Testis (tissue), 5 donors: ENCODE measurements at places on chromosomes 1 and 21. TPM values are rescaled to one million over a fixed set of nuclear protein-coding genes. Genes with fewer than 3 reads are reported as not detected.

GRCh38 chr1:61370913-61371279, 288.5 kb downstream of the NFIA start:
- H3K4me1 ChIP-seq = no peaks in the 10 kb centered on the region
- no peaks in the 10 kb centered on the region for H3K36me3 ChIP-seq
- no peak overlapping the region for H3K4me3 ChIP-seq
- no peaks in the 10 kb centered on the region for H3K27me3 ChIP-seq
- DNase-seq = no peak

GRCh38 chr1:28902738-28903137, 11.6 kb upstream of the EPB41 start:
- H3K27me3 ChIP-seq = no peaks in the 10 kb centered on the region
- H3K4me1 ChIP-seq = peaks cover 12% of the 10 kb centered on the region
- no peak overlapping the region for H3K4me3 ChIP-seq
- H3K36me3 ChIP-seq = no peaks in the 10 kb centered on the region
- no peak for DNase-seq

- DNase-seq = peak; percentile 70
- H3K27ac ChIP-seq = peak overlapping the region; percentile 91
- H3K4me1 ChIP-seq = peaks cover 11% of the 10 kb centered on the region
- H3K4me3 ChIP-seq = peak overlapping the region; percentile 83
Measured at GRCh38 chr1:24745711-24746413, 615 bp downstream of the CLIC4 start.

- no peaks in the 10 kb centered on the region for H3K36me3 ChIP-seq
- H3K27ac ChIP-seq = no peak overlapping the region
- no peak for DNase-seq
- H3K27me3 ChIP-seq = no peaks in the 10 kb centered on the region
- H3K4me3 ChIP-seq = no peak overlapping the region
- H3K4me1 ChIP-seq = no peaks in the 10 kb centered on the region
Measured at GRCh38 chr1:110879758-110880606, 7.0 kb downstream of the CD53 start.

- H3K36me3 ChIP-seq = no peaks in the 10 kb centered on the region
- no peak overlapping the region for H3K27ac ChIP-seq
- H3K27me3 ChIP-seq = no peaks in the 10 kb centered on the region
- no peak overlapping the region for H3K4me3 ChIP-seq
- no peaks in the 10 kb centered on the region for H3K4me1 ChIP-seq
Measured at GRCh38 chr1:194227161-194227560, 1040.7 kb upstream of the B3GALT2 start.

- no peaks in the 10 kb centered on the region for H3K36me3 ChIP-seq
- no peak overlapping the region for H3K27ac ChIP-seq
- no peaks in the 10 kb centered on the region for H3K27me3 ChIP-seq
- no peak overlapping the region for H3K4me3 ChIP-seq
Measured at GRCh38 chr21:45383615-45384201, 21.3 kb upstream of the COL18A1 start.

DNA sequence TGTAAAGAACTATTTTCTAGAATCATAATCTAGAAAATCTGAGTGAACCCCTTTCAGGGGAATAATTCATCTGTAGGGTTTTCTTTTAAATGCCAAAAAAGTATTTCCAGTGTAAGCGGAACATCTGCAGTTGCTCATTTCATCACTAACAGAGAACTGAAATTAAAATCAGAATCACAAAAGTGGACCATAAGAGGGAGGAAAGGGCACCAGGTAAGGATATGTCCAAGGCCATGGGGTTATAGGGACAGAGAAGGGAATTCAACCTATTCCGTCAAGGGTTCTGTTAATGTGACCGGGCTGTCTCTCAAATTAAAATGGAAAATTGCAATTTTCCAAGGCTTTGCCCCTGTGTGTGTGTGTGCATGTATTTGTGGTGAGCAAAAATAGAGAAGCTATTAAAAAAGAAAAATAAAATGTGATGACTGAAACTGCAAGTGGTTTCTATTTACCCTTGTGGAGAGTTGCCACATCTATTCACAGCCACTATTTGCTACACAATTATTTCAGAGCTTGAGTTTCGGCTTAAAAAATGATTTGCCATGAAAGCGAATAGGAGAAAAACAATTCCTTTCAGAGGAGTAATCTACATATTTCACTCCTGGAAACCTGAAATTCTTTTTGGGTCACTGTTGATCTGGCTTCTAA, 53.1 kb downstream of the APP start:
- H3K27me3 ChIP-seq = no peaks in the 10 kb centered on the region
- H3K36me3 ChIP-seq = no peaks in the 10 kb centered on the region
- H3K4me3 ChIP-seq = no peak overlapping the region
- no peak for DNase-seq
- peak overlapping the region; percentile 83 for H3K27ac ChIP-seq

- peaks cover 3% of the 10 kb centered on the region for H3K4me1 ChIP-seq
- H3K27me3 ChIP-seq = no peaks in the 10 kb centered on the region
- DNase-seq = no peak
- H3K27ac ChIP-seq = no peak overlapping the region
- no peak overlapping the region for H3K4me3 ChIP-seq
Measured at GRCh38 chr1:230371923-230372703, 54.0 kb downstream of the PGBD5 start.

DNA sequence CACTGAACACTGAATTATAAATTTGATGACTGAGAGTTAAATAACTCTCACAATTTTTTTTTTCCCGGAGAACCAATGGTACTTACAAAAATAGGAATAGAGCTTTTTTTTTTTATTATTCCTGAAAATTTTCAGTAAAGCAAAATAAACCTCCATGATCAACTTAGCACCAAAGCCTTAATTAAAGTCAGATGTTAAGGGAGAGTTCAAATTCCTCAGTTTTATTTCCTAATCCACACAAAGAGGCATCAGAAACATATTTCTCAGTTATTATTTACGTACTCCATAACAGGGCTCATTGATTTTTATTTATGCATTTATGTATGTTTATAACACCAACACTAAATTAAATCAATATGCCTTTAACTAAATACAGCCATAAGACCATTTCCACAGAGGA, 55.5 kb downstream of the PLPPR5 start:
- H3K4me3 ChIP-seq = no peak overlapping the region
- no peak for DNase-seq
- H3K36me3 ChIP-seq = no peaks in the 10 kb centered on the region

- H3K4me1 ChIP-seq = no peaks in the 10 kb centered on the region
- no peaks in the 10 kb centered on the region for H3K36me3 ChIP-seq
- no peak overlapping the region for H3K27ac ChIP-seq
- H3K27me3 ChIP-seq = no peaks in the 10 kb centered on the region
- DNase-seq = no peak
Measured at GRCh38 chr1:169572187-169572586, 14.1 kb downstream of the F5 start.

DNA sequence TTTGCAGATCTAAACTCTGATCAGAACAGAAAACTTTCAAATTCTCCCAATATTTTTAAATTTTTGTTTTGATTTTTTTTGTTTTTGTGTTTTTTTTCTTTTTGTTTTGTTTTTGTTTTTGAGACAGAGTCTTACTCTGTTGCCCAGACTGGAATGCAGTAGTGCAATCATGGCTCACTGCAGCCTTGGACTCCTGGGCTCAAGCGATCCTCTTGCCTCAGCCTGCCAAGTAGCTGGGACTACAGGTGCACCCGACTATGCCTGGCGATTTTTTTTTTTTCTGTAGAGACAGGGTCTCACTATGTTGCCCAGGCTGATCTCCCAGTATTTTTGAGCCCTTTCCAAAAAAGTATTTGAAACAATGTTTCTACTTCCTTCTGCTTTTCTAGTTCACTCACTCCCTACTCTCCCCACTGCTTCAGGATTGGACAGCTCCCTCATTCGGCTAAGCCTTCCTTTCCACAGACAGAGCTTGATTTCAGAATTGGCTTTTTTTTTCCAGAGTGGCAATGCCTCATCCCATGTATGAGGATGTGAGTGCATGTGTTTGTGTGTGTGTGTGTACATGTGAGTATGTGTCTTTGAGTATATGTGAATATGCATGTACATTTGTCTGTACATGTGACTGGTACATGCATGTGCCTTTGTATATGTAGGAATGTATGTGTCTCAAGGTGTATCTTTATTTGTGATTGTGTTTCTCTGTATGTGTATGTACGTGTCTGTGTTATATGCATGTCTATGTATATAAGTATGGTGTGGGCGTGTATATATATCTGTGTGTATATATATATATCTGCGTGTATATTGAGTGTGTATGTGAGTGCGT, 11.9 kb downstream of the LHX4 start:
- H3K4me1 ChIP-seq = no peaks in the 10 kb centered on the region
- peak; percentile 53 for DNase-seq
- H3K4me3 ChIP-seq = no peak overlapping the region
- H3K27ac ChIP-seq = no peak overlapping the region

GRCh38 chr1:155277902-155278688, 832 bp downstream of the HCN3 start:
- no peak overlapping the region for H3K27ac ChIP-seq
- no peaks in the 10 kb centered on the region for H3K36me3 ChIP-seq
- DNase-seq = peak; percentile 69
- H3K4me1 ChIP-seq = peaks cover 18% of the 10 kb centered on the region
- H3K4me3 ChIP-seq = peak overlapping the region; percentile 67

GRCh38 chr1:236514703-236515442, 8.9 kb upstream of the LGALS8 start:
- H3K4me1 ChIP-seq = no peaks in the 10 kb centered on the region
- no peaks in the 10 kb centered on the region for H3K27me3 ChIP-seq
- H3K27ac ChIP-seq = no peak overlapping the region

DNA sequence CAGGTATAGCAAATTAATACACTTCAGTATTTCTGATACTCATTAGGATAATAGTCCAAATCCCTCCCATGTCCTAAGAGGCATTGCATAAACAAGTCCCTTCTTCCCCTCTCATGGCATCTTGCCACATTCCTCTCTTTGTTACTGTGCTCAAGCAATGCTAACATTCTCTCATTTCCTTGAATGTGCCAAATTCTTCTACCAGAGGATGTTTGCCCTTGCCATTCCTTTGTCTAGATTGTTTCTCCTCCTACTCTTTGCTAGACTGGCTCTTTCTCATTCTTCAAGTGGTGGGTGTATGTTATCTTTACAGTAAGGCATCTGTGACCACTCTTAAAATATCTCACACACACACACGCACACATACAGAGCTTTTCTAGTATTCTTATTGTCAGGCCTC, 621.0 kb upstream of the CXADR start:
- no peaks in the 10 kb centered on the region for H3K36me3 ChIP-seq
- no peak overlapping the region for H3K27ac ChIP-seq
- H3K27me3 ChIP-seq = no peaks in the 10 kb centered on the region

DNA sequence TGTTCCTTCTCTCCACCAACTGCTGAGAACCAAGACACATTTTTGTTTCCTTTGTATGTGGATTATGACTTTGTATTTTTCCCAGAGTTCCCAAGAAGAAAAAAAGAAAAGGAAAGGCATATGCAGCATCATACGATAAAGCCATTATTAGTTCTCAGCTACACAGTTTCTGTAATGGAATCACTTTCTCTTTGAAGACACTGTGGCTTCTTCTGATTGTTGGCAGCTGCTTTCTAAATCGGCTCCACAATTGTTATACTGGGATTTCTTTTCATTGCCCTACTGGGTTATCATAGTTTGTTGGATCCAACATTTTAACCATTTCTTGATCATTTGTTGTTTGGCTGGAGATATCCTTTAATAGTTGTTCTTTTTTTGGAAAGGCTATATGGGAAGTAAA, 89.5 kb upstream of the HIVEP3 start:
- H3K36me3 ChIP-seq = no peaks in the 10 kb centered on the region
- DNase-seq = no peak
- H3K27me3 ChIP-seq = no peaks in the 10 kb centered on the region
- H3K27ac ChIP-seq = no peak overlapping the region

DNA sequence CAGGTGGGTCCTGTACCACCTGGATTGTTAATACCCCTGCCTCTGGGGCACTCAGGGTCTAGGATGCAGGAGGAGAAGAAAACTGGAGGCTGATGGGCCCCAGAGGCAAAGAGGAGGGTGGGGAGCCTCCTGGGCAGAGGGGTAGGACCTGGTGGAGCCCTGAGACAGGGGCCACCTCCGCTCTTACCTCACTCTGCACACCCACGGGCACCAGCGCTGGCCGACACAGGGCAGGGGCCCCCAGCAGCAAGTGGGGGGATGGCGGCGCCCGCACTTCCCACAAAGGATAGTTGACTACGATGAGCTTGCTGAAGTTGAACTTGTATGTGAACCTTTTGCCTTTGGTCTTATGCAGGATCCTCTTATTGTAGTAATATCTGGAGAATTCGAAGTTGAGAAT, 1.1 kb downstream of the ETV3L start:
- H3K27me3 ChIP-seq = no peaks in the 10 kb centered on the region
- H3K27ac ChIP-seq = no peak overlapping the region
- no peaks in the 10 kb centered on the region for H3K4me1 ChIP-seq
- H3K36me3 ChIP-seq = no peaks in the 10 kb centered on the region
- no peak overlapping the region for H3K4me3 ChIP-seq
- no peak for DNase-seq

DNA sequence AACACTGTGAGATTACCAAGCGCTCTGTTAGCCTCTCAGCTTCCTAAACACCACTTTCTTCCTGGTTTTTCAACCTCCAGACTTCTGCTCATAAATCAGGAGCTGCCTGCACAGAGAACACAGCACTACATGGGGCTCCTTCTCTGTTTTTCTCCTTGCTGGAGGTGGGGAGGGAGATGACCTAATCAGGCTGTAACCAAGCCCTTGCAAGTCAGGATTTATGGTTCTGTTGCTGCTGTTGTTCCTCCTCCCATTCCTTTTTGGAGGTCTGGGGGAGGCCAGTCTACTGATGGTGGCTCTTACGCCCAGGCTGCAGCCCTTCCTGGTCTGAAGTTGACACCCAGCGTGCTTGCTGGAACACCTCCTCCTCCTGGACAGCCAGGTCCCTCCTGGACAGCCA, 80.9 kb upstream of the AJAP1 start:
- no peaks in the 10 kb centered on the region for H3K27me3 ChIP-seq
- no peak overlapping the region for H3K4me3 ChIP-seq
- no peaks in the 10 kb centered on the region for H3K4me1 ChIP-seq
- no peak overlapping the region for H3K27ac ChIP-seq
- no peak for DNase-seq
- H3K36me3 ChIP-seq = no peaks in the 10 kb centered on the region

- H3K36me3 ChIP-seq = no peaks in the 10 kb centered on the region
- H3K27me3 ChIP-seq = no peaks in the 10 kb centered on the region
Measured at GRCh38 chr1:70745199-70745598, 302.4 kb downstream of the PTGER3 start.

DNA sequence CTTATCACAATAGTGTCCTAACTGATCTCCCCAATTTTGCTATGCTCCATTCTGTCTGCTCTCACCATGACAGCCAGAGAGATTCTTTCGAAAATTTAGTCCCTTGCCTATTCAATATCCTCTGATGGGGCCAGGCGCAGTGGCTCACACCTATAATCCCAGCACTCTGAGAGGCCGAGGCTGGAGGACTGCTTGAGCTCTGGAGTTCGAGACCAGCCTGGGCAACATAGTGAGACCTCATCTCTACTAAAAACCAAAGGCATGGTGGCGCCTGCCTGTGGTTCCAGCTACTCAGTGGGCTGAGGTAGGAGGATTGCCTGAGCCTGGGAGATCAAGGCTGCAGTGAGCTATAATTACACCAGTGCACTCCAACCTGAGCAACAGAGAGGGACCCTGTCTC, 16.1 kb upstream of the PDZK1IP1 start:
- DNase-seq = no peak
- no peaks in the 10 kb centered on the region for H3K36me3 ChIP-seq
- no peaks in the 10 kb centered on the region for H3K4me1 ChIP-seq
- H3K27ac ChIP-seq = no peak overlapping the region
- no peak overlapping the region for H3K4me3 ChIP-seq

Gene TCP10L
- 81.3 TPM for total RNA-seq

Gene CHIA
- total RNA-seq = 0.31 TPM

Gene KRTAP12-4
- not detected for total RNA-seq

Gene GJC2
- total RNA-seq = 2.0 TPM

Gene NPL
- 11.1 TPM for total RNA-seq

Gene CYP4A22
- total RNA-seq = not detected

Gene POU3F1
- total RNA-seq = 6.8 TPM

Gene DIRAS3
- total RNA-seq = 2.0 TPM
